Stimulated activated CD8-positive, alpha-beta memory T cell treated with anti-CD3 and anti-CD28 coated beads, Interleukin-15, amount 100 ng/mL, for 1 hour (primary cell): ENCODE measurements at places on chromosomes 5 and 9.

DNA sequence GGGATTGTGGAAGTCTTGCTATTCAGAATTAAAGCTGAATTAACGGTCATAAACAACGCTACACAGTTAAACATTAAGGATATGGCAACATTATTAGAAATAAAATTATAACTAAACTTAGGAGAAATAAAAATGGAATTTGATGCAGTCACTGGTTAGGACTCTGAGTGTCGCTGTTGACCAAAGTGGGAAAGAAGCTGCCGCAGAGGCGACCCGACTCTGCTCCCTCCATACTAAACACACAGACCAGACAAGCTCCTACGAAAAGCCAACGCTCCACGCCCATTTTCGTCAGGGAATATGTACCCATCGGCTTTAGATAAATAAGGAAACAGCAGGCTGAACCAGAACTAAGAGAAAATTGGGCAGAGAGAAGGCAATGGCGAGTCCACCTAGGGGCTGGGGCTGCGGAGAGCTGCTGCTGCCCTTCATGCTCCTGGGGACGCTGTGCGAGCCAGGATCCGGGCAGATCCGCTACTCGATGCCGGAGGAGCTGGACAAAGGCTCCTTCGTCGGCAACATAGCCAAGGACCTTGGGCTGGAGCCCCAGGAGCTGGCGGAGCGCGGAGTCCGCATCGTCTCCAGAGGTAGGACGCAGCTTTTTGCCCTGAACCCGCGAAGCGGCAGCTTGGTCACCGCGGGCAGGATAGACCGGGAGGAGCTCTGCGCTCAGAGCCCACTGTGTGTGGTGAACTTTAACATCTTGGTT lies at the start of gene PCDHGA5:
PCDHGA5 (plus strand) TSS at position 211 of the 709 bp plus-strand sequence; CDS start at position 380, 169 bp downstream.
- no peak for DNase-seq

- no peak for DNase-seq
Observed at GRCh38 chr9:90846770-90847419, 45.3 kb downstream of the SYK start.

- DNase-seq, result no peak
Observed at GRCh38 chr5:177967221-177967887, 28.7 kb downstream of the PROP1 start.

- no peak for DNase-seq
Observed at GRCh38 chr9:134497283-134497860, 144.2 kb upstream of the COL5A1 start.

DNA sequence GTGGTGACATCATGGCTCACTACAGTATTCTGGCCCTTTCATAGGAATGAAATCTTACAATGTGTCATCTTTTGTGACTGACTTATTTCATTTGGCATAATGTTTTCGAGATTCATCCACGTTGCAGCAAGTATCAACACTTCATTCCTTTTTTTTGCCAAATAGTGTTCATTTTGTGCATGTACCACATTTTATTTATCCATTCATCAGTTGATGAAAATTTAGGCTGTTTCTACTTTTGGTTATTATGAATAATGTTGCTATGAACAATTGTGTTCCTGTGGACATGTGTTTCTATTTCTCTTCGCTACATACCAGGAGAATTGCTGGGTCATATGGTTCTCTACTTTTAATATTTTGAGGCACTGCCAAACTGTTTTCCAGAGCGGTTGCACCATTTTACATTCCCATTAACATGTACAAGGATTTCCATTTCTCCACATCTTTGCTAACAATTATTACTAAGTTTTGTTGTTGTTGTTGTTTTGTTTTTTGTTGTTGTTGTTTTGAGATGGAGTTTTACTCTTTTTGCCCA lies 43.5 kb downstream of the RMI1 start:
- no peak for DNase-seq

- DNase-seq, result no peak
Observed at GRCh38 chr5:6950250-6950649, 237.0 kb downstream of the TENT4A start.

DNA sequence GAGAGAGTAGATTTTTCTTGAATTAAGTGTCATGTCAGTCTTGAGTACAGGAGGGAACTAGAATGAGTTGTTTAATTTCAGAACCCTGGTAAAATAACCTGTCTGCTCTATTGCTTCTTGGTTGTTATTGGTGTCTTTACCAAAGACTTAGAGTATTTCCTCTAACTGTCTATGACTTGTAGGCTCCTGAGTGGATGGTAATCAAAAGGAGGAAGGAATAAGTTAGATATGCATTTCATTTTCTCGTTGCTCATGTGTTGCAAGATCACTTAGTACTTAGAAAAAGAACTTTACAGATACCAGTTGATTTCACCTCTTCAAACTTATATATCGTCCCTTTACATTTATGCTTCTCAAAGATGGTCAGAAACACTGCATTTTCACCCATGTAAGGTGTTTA lies 31.1 kb downstream of the UHRF2 start:
- DNase-seq, result no peak

GRCh38 chr5:154421868-154422267 lies 23.9 kb upstream of the SAP30L start:
- no peak for DNase-seq

GRCh38 chr5:56350597-56351170 lies 117.6 kb upstream of the ANKRD55 start:
- no peak for DNase-seq

- DNase-seq, result no peak
Observed at GRCh38 chr9:110750272-110750671, 81.7 kb downstream of the MUSK start.
